Heart right ventricle (tissue), 16 donors: ENCODE measurements at places on chromosomes 5 and 9. TPM values are rescaled to one million over a fixed set of nuclear protein-coding genes. Genes with fewer than 3 reads are reported as not detected.

DNA sequence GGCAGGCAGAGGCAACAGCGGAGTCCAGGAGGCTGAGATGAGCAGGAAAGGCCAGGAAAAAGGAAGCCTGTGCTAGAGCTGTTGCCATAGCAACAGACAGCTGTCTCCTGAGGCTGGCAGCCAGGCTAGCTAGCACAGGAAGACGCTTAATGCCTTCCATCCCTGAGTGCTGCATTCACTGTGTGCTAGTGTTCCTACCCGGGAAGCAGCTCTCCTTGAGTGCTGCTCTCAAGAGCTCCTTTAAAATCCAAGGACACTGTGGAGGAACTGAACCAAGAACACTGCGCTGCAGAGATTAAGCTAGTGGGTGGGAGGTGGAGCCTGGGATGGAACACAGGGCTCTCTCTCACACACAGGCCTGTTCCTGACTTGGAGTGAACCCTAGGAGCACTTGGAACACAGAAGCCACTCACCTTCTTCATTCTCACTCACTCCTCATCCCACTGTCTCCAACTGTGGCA lies 53.5 kb upstream of the IL7R start:
- H3K27me3 ChIP-seq = no peaks in the 10 kb centered on the region
- H3K4me1 ChIP-seq = peaks cover 14% of the 10 kb centered on the region
- DNase-seq = peak; percentile 12
- H3K27ac ChIP-seq = no peak overlapping the region
- no peak overlapping the region for H3K4me3 ChIP-seq

GRCh38 chr9:133727277-133727875 lies 10.8 kb downstream of the SARDH start:
- no peaks in the 10 kb centered on the region for H3K4me1 ChIP-seq
- H3K36me3 ChIP-seq = no peaks in the 10 kb centered on the region
- H3K27ac ChIP-seq = no peak overlapping the region
- no peak for DNase-seq
- H3K27me3 ChIP-seq = peaks cover 52% of the 10 kb centered on the region

Gene INVS
- total RNA-seq = 4.8 TPM

DNA sequence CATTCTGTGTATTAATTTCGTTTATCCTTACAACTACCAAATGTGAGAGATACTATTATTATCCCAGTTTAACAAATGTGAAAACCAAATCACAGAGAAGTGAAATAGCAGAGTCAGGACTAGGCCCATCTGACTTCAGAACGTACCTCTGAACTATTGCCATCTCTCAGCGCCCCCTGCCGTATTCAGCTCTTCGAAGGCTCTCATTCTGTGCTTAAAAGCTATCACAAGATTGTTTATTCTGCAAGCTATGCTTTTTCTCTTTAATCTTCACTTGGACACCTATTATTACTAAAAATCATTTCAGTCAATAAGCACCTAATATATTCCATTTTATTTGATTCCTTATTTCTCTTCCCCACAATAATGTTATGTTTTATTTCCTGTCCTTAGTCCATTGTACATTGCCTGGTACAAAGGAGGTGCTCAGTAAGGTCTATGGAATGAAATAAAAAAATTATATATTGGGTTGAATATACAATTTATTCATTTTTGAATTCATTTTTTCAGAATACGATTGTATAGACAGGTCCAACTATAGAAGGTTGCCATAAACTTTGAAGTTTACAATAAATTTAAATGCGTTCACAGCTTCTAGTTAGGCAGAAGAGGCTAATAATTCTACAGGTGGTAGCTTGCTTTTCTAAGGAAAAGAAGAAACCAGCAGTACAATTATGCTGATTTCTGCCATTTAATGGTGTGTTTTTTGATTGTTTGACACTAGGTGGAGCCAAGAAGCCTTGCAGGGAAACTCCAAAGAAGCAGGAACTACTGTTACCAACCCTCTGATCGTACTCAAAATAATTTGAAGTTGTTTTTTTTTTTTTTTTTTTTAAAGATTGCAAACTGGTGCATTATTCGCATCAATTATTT lies 202.2 kb upstream of the DMRTA1 start:
- no peaks in the 10 kb centered on the region for H3K36me3 ChIP-seq
- H3K27ac ChIP-seq = no peak overlapping the region
- DNase-seq = no peak
- H3K27me3 ChIP-seq = no peaks in the 10 kb centered on the region
- H3K4me3 ChIP-seq = peak overlapping the region; percentile 3

DNA sequence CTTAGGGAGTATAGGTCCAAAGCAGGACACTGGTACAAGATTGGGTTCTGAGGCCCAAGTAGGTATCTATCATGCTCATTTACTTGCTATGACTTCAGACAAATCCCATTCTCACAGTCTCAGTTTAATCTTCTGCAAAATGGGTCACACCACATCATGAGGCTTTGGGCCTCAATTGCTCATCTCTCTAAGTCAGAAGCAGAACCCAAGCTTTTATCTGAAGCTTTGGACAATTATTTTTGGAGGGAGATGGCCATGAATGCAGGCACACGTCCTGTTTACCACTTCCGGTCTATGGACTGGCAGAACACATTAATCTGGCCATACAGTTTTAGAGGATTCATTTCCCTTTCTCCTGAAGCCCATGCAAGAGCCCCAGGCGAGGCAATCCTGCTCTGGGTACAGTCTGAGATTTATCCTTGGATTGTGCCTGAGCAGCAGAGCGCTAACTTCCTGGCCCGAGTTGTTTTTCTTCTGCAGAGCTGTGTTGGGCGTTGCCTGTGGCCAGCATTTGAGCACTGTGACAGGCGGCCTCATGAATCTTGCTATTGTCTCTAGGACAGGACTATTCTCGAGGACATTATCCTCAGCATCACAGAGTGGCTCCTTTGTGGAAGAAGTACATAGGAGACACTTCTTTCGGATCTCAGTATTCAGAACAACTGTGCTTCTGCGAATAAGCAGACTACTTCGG lies 16.1 kb downstream of the SLC22A4 start:
- no peaks in the 10 kb centered on the region for H3K27me3 ChIP-seq
- no peak overlapping the region for H3K27ac ChIP-seq
- DNase-seq = no peak
- H3K4me1 ChIP-seq = no peaks in the 10 kb centered on the region
- no peak overlapping the region for H3K4me3 ChIP-seq
